ENCODE measurements at places on chromosomes 11 and 22.

- DNase-seq = no peak
Measured at GRCh38 chr11:88520391-88520790, 182.9 kb upstream of the CTSC start.

- peak; percentile 29 for DNase-seq
Measured at GRCh38 chr11:11400635-11401232, 47.7 kb upstream of the CSNK2A3 start.

DNA sequence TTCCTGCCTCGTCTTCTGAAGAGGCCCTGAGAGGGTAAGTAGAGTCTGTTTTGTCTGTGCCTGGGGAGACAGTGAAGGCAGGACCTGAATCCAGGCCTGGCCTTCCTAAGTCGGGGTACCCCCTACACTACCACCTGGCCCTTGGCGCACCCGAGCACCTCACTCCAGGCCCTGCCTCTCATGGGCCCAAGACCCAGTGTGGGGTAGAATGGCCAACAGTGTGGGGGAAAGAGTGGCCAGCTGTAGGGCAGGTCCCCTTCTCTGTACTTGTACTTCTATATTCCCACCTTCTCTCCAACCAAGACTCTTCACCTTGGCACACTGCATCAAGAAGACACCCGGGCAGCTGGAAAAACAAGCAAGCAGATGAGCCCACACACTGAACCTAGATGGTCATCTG is 22.4 kb upstream of the BID start:
- DNase-seq = no peak

DNA sequence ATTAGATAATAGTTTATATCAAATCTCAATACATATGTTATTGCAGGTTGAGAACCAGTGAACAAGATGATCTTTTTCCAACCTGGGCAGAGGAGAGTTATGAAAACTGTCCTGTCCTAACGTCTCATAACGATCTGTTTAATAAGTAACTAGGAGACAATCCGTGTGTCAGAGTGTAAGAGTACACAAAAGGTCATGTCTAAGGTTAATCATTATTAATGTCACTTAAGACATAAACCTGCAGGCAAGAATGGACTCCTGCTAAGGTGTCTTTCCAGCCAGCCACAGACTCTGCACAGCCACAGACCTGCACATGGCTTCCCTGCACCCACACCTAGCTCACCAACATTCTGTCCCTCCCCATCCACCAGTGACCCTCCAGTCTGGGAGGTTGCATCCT is 10.1 kb downstream of the SLC5A4 start:
- DNase-seq = no peak

DNA sequence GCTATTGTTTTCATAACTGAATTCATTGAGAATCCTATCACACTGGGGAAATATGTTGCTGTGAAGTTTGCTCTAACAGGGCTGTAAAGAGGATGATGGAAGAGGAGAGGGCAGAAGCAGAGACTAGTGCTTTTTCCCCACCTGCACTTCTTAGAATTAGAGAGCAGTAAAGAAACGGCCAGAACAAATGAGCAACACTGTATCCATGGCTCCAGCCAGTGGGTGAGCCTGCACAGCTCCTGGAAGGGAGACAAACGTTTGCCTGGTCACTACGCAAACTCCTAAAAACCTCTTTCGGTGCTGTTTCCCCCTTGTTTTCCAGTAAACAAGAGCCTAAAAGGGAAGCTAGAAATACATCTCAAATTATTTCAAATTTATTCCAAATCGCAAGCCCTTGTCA is 22.2 kb upstream of the OR10D3 start:
- no peak for DNase-seq

DNA sequence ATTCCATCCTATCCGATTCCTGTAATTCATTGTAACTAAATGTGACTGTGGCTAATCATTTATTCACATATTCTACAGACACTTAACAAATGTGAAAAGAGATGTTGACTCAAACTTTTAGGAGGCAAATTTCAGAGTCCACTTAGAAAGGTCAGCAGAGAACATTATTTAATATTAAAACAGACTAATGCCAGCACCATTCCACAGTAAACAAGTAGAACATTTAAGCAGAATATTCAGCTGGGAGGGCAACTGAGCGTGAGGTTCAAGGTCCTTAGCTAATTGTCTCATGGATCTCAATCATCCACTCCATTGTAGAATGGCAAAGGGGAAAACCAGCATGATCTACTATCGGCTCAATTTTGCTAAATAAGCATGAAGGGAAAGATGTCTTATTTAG is 5.1 kb upstream of the SLC5A12 start:
- no peak for DNase-seq

DNA sequence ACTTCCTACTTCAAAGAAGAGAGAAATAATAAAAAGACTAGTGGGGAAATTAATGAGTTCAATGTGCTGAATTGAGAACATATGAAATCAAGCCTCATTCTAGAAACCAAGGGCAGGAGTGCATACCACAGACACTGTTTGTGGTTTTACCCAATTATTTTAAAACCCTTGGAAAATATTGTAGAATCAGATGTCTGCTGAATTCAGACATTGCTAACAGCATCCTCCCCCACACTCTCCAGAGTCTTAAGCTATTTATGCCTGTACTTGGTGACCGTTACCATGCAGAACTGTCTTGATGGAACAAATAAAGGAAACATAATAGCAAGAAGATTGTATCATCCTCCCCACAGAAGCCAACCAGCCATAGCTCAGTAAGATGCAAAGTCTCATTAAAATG is 850.1 kb downstream of the NTM start:
- no peak for DNase-seq

DNA sequence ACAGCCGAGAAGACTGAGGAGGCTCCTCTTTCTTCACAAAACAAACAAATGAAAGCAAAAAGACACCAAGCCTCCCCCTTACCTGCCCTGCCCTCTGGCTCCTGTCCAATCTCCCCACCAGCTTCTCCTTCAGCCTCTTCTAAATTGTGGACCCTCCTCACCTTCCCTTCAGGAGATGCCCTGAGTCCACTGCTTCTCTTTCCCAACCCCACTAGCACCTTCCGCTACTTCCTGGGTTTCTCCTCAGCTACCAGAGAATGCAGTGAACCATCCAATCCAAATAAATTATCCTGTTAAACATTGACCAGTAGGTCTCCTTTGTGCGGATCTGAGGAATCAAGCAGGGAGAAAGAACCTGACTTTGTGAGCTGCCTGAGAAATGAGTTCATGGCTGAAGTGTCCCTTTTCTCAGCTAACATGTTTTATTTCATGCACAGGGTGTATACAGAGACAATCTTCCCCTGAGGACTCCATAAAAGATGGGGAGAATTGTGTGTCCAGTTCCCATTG is 63.2 kb upstream of the VPREB1 start:
- no peak for DNase-seq

GRCh38 chr11:45110562-45110961 is 35.9 kb upstream of the PRDM11 start:
- DNase-seq = peak; percentile 57

GRCh38 chr11:126329644-126330211 is 25.8 kb upstream of the ST3GAL4 start:
- no peak for DNase-seq

- DNase-seq = no peak
Measured at GRCh38 chr11:90235526-90235925, 12.7 kb upstream of the CHORDC1 start.

DNA sequence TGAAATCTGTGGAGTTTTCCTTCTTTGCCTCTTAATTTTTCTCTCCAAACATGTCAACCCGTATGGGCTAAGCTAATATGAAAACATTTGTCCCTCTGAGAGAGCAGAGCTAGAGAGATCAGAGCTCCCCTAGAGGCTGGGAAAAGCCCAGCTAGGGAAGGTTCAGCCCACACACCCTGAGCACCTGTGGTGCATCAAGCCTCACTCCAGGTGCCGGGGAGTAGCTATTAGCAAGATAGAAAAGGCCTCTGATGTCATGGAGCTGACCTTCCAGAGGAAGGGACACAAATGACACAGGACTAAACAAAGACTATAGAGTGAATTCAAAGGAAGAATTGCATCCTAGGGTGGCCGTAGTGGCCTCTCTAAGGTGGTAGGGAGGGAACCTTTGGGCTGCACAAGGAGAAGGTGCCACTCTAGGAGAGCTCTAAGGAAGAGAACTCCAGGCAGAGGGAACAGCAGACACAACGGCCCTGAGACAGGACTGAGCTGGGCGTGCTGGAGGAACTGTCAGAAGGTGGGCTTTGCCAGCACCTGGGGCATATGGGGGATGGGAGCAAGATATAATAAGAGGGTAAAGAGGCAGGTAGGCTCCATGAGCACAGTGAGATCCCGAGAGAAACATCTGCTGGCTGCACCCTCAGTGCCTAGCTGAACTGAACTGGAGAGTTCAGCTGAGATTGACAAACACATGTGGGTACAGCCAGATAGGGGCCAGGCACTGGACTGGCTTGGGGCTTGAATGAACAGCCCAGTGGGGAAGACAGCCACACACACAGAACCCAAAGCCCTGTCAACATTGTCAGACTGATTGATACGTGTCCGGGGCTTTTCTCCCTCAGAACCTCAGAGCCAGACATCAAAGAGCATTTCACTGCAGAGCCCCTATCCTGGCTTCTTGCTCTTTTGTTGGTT is 65.5 kb upstream of the DRD2 start:
- no peak for DNase-seq

- no peak for DNase-seq
Measured at GRCh38 chr22:29733362-29734201, 13.8 kb downstream of the CABP7 start.
